ENCODE measurements at places on chromosomes 6 and 20.
A peak's percentile ranks its signal among the peaks of the same experiment; 100 is the strongest.

GRCh38 chr6:113967777-113968176 lies 3.2 kb downstream of the HDAC2 start:
- DNase-seq, result no peak

GRCh38 chr6:5866547-5867051 lies 140.1 kb downstream of the NRN1 start:
- no peak for DNase-seq

- DNase-seq, result peak; percentile 36
Measured at GRCh38 chr6:157054531-157054979, 268.8 kb downstream of the TMEM242 start.

GRCh38 chr6:84618046-84618752 lies 146.2 kb downstream of the TBX18 start:
- DNase-seq, result no peak

DNA sequence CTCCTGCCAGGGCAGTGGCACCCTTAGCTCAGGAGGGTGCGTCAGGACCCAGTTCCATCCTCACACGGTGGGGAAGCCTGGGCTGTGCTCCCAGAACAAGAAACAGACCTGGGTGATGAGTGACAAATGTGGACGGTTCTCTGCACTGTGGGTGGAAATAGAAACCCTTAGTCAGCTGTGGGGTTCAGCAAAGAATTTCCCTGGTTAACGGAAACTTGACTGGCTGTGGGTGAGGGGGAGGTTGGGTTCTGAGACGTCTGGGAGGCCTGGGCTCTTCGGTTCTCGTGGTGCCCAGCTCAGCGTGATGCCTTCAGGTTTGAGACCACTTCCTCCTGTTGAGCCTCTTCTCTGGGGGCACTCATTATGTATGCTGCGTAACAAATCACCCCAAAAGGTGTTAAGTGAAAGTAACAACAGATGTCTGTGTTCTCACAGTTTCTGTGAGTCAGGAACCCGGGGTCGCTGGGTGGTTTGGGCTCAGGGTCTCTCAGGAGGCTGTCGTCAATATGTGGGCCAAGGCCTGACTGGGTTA lies 53.1 kb upstream of the FAM83D start:
- DNase-seq, result peak; percentile 70

GRCh38 chr20:50169329-50169823 lies 15.9 kb upstream of the PEDS1 start:
- DNase-seq, result peak; percentile 82

- peak; percentile 5 for DNase-seq
Measured at GRCh38 chr6:80133020-80133419, 26.5 kb downstream of the BCKDHB start.

GRCh38 chr20:5080384-5080877 lies 39.3 kb downstream of the PCNA start:
- no peak for DNase-seq

DNA sequence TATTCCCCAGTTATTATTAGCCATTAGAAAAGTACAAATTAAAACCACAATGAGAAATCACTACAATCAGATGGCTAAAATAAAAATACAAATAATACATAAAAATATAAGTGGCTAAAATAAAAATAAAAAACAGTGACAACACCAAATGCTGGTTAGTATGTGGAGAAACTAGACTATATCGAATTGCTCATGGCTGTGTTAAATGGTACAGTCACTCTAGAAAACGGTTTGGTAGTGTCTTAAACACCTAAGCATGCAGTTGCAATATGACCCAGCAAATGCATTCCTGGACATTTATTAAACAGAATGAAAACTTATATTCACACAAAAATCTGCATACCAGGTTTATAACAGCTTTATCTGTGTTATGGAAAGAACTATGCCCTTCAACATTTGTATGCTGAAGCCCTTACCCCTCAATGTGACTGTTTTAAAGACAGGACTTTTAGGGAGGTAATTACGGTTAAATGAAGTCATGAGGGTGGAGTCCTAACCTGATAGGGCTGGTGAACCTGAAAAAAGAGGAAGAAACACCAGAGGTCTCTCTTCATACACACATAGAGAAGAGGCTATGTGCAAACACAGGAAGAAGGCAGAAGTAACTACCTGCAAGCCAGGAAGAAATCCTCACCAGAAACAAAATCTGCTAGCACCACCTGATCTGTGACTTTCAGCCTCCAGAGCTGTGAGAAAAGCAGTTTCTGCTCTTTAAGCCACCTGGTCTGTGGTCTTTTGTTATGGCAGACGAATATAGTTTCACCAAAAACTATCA lies 84.9 kb downstream of the ASCC3 start:
- no peak for DNase-seq

GRCh38 chr6:43509142-43509983 lies 783 bp downstream of the LRRC73 start:
- DNase-seq, result no peak

- no peak for DNase-seq
Measured at GRCh38 chr20:39702701-39703349, 740.7 kb downstream of the DHX35 start.

DNA sequence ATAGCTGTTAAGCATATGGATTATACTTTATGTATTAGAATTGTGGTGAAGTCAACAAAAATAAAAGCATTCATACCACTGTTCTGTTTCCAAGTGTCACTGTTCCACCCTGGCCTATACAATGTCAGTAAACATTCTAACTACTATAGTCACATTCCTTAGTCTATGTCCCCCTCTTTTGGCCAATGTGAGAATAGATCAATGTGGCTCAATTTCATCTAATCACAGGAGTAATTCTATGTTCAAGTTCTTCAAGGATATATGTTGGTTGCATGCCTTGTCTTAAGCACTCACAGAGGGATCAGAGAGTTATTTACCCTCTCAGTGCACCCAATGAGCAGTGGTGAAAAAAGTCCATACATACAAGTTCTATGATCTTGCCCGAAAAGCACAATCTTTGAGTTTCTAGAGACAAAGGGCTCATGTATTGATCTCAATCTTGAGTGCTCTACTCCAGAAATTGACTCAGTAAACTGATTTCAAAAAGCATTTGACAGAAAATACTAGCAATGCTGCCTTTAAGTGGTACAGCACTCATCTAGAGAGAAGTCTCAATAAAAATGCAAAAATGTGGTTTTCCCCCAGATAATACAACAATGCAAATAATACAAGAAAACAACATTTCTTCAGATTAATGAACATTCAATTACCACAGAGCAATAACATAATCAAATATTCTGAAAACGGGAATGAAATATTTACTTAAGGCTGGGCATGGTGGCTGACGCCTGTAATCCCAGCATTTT lies 16.5 kb downstream of the SMLR1 start:
- DNase-seq, result no peak

DNA sequence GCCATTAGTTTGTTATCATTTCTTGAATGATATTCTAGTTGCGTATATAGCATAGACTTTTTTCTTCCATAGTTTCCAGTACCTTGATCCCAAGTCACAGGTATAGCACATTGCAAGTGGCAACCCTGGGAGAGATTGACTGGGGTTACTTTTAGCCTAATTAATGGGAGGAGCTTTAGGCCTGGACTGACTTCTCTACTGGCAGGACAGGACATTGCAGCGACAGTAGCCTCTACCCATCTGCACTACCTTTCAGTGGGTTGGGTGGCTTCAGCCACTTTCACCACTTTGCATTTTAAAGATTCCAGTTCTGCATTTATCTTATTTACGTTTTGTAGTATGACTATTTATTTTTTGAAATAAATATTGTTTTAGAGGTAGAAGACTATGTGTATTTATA lies 320.3 kb downstream of the RIMS1 start:
- no peak for DNase-seq

DNA sequence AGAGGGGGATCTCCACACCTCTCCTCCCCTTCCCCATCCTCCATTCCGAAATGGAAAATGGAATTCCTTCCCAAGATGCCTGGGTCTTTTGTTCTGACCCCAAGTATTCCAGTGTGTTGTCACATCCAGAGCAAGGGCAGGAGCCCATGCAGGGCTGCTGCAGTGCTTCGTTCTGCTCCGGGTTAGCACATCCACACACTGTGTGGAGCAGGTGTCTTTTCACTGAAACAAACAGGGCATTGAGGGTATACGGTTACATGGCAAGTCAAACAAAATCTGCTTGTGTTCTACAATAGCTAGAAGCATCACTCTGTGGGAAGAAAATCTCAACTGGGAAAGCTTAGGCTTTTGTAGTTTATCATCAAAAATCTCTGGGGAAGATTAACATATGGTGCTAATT lies 56.9 kb downstream of the LYRM2 start:
- no peak for DNase-seq

GRCh38 chr6:75611011-75611701 lies 9.5 kb downstream of the SENP6 start:
- DNase-seq, result no peak

GRCh38 chr20:4544765-4545164 lies 176.9 kb upstream of the PRND start:
- DNase-seq, result no peak

DNA sequence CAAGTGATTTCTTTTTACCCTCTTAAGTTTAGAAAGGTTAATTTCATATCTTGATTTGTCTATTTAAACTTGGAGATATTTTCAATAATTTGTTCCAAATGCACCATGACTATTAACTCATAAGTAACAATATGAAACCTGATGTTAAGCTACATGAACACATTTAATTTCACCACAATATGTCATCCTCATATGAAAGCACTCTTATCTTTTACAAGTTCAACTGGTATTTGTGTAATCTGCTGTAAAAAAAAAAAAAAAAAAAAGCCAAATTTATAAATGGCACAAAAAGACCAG lies 110.4 kb downstream of the HFE start:
- DNase-seq, result no peak

GRCh38 chr20:2801286-2801728 lies 880 bp upstream of the CPXM1 start:
- DNase-seq, result no peak

- DNase-seq, result no peak
Measured at GRCh38 chr20:32576560-32576959, 8.6 kb downstream of the NOL4L start.

DNA sequence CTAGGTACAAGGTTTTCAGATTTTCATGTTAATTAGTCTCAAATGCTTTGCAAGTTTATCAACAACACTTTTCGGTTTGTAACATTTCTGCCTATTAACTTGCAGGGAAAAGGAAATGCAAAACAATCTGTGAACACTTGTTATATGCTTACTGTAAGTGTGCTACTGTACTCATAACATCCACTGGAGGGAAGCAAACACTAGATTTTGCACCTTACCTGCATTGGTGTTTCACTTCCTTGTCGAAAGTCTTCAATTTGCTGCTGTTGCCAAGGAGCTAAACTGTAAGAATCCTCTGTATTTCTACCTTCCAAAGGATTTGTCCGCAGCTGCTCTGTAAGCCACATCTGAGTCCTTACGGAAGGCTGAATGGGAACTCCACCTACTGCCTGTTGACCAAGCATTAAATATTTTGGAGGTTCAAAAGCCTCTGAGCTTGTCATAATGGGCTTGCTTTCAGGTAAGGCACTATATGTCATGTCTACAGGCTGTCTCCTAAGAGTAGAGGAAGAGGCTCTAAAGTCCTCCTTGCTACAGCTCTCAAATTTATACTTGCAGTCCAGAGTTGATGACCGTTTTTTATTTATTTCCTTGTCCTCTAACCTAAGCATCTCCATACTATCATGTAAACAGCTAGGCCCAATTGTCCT lies 17.3 kb downstream of the PLN start:
- DNase-seq, result no peak

DNA sequence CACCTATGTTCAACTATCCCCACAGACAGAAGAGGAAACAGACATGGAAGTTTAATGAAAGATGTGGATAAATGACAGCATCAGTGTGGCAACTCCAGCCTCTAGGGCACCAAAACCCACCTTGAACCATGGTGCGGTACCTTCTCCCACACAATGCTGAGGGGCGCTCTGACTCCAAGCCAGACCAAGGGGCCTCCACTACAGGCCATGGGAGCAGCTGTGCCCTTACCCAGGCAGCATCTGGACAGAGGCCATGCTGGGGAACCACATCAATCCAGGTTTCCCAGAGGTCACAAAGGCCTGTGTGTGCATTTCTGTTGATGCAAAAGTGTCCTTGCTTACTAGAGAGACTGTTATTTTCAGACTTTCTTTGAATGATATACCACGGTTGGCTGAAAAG lies 4.1 kb downstream of the PRR18 start:
- no peak for DNase-seq

GRCh38 chr6:29994826-29995225 lies 52.5 kb downstream of the HLA-A start:
- no peak for DNase-seq

DNA sequence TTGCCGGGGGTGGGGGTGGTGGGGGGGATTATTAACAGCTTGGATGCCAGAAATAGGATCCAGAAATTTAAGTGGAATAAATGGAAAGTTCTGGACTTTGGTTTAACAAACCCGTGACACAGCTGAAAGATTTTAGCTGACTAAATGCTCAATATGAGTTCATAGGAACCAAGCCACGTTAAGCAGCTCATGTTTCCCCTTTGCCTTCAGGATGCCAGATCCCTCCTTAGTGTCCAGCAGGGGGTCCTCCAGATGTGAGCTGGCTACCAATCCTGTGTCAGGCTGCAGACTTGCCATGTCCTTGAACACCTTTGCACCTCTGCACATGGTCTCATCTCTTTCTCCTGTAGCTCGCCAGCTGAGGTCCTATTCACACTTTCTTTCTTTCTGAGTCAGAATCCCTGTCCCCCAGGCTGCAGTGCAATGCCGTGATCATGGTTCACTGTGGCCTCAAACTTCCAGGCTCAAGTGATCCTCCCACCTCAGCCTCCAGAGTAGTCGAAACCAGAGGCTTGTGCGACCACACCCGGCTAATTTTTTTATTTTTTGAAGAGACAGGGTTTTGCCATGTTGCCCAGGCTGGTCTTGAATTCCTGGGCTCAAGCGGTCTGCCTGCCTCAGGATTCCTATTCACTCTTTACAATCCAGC lies 133.3 kb upstream of the ARMC2 start:
- no peak for DNase-seq

- no peak for DNase-seq
Measured at GRCh38 chr6:110319843-110320242, 38.3 kb downstream of the METTL24 start.

- DNase-seq, result no peak
Measured at GRCh38 chr6:51299621-51300380, 481.1 kb downstream of the TFAP2B start.

GRCh38 chr6:55937261-55937947 lies 62.0 kb upstream of the BMP5 start:
- DNase-seq, result no peak

DNA sequence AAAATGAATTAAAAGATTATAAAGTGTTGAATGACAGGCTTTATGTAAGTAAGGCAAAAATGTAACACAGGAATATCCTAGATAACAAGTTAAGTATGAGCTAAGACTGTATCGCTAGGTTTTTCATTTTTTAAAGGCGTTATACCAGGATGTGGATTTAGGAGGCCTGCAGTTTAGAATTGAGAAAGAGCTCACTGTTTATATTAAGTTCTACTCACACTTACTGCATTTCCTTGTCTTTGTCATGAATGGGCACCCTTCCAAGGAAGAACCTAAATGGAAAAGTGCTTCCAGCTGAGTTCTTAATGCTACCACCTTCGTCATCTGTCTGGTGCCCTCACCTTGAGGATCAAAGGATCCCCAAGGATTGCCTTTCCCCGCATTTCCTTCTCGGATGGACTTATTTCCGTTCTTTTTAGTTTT lies 148.7 kb downstream of the SOX4 start:
- no peak for DNase-seq

- no peak for DNase-seq
Measured at GRCh38 chr6:135759831-135760230, 91.7 kb upstream of the PDE7B start.

All from activated CD4-positive, alpha-beta T cell treated with anti-CD3 and anti-CD28 coated beads, Interleukin-2, amount 50 U/mL, for 4 hours (primary cell).